ENCODE measurements at places on chromosomes 11 and 22.

- no peak for DNase-seq
These were observed 18.9 kb downstream of the TSPAN32 start for GRCh38 chr11:2320568-2321310.

DNA sequence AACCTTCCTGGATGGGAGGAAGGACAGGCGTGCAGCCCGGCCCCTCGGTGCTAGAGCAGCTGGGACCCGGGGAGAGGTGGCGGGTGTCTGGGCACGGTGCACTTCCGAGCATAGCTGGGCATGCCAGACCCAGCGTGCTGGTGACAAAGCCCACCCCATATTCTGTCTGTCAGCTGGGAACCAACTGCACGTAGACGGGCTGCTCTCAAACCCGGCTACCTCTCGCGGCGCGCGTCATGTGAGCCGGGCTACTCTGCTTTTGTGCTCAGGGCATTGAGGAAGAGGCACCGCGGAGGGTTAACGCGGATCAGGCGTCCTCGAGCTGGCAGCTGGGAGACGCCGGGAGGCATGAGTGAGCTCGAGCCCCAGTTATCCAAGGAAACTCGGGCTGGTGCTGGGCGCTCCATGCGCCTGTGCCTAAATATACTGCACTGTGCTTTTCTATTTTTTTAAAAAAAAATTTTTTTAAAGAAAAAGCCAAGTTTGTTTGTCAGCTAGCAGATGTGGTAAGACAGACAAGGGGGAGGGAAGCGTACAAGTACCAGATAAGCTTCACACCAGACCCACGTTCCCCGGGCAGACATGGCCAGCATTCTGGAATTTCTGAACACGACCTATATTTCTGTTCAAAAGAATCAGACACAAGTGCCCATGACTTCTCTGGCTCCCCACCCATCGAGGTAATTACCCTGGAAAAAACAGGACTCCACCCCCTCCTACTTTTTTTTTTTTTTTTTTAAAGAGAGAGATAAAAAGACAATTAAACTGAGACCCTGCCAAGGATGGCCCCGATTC, 425.6 kb downstream of the SHANK2 start:
- peak; percentile 54 for DNase-seq

DNA sequence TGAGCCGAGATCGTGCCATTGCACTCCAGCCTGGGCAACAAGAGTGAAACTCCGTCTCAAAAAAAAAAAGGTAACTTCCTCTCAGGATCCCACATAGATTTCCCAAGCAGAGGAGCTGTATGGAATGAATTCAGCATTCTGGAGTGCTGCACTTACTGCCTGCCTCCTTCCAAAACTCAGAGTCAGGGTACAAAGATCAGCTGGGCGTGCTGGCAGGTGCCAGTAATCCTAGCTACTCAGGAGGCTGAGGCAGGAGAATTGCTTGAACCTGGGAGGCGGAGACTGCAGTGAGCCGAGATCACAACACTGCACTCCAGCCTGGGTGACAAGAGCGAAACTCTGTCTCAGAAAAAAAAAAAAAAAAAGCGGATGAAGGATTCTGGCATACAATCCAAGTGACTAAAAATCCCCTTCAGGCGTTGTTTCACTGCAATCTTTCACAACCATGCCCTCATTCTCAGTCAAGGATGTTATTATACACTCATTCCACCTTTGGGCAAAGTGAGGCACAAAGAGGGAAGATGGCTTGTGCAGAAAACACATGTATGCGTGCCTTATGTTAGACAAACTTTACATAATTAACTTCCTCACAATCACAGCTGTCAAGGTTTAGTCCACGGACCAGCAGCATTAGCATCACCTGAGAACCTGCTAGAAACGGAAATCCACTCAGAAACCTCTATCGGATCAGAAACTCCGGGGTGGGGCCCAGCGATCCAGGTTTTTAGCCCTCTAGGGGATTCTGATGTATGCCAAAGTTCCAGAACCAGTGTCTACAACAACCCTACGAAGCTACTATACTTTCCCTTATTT, 1.1 kb upstream of the NOL12 start:
- no peak for DNase-seq

GRCh38 chr22:39980596-39980995, 14.2 kb upstream of the FAM83F start:
- DNase-seq: no peak

DNA sequence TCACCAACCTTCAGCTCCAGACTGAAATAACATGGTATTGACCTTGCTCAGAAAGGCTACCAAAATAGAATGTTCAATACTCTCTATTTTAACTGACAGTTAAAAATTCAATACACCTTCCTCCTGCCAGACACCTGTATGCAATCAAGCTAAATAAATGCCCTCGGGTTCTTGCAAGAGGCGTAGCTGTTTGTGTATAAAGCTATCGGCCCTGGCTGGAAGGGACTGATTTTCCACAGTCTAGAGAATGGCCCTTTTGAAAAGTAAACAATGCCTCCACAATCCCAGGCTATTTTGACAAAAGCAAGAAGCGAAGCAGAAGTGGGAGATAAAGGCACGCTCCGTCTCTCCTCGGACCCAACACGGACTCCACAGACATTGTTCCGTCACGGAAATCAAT, 791.2 kb downstream of the BRD1 start:
- DNase-seq: no peak

GRCh38 chr22:38955250-38955905, 2.0 kb upstream of the APOBEC3A start:
- DNase-seq: no peak

DNA sequence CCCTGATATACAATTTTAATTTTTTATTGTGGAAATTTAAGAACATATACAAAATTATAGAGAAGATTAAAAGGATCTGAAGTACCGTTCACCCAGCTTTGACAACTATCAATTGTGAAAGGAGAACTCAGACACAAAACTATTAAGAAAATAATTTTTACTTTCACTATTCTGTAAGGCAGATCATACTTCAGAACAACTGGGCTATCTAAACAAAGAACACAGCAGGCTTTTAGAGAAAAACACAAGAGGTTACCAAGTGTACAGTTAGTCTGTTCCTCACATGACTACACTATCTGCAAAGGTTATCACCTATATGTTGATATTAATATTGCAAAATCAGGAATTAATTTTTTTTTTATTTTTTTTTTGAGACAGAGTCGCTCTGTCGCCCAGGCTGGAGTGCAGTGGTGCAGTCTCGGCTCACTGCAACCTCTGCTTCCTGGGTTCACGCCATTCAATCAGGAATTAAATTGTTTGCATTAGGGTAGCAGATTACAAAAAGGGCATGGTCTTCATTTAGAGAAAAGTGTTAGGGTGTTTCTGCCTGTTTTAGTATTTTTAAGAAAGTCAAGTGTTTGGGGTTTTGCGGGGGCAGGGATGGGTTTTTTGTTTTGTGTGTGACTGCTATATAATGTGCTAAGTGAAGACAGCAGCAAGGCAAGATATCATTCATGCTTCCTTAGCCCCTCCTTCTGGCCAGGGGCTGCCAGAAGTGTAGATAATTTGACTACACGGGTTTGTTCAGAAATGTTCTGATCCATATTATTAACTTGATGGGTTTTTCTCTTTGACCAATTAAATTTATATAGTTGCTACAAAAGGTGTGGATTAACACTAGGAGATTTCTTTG, 27.6 kb upstream of the SIK2 start:
- DNase-seq: no peak

DNA sequence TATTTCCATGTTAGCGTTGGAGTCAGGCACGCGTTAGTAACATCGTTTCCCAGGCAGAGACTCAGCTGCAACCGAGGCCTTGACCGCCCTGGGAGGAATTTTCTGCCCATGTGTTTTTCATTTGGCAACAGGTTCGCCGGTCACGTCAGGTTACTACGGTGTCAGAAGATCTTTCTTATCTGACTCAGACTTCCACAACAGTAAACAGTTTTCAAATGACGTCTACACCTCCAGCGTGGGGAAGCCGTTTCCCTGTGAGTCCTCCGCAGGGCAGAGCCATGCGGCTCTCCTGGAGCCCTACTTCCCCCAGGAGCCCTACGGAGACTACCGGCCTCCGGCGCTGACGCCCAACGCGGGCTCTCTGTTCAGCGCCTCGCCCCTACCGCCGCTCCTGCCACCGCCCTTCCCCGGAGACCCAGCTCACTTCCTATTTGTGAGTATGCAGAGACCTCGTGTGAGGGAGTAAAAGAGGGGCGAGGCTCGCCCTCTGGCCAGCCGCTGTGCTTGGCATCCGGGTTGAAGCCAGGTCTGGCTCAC, 14.3 kb upstream of the POU2AF3 start:
- peak; percentile 29 for DNase-seq

GRCh38 chr22:36904260-36904880, 9.1 kb upstream of the CSF2RB start:
- no peak for DNase-seq

DNA sequence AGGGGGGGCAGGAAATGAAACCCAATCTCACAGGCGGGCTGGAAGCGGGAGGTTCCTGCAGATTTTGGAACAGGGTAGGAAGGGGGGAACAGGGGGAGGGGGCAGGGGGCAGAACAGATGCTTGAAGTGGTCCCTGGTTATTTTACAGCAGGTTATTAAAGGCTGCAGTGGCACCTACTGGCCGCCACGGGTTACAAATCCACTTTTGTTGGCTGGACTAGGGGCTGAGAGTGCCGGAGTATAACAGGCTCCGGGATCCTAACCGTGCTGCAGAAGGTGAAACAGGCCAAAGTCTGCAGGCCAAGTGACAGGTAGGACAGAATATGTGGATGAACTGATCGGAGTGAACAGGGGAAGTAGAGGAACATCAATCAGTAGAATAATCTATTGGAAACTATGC, 2.5 kb downstream of the ROBO3 start:
- DNase-seq: no peak

DNA sequence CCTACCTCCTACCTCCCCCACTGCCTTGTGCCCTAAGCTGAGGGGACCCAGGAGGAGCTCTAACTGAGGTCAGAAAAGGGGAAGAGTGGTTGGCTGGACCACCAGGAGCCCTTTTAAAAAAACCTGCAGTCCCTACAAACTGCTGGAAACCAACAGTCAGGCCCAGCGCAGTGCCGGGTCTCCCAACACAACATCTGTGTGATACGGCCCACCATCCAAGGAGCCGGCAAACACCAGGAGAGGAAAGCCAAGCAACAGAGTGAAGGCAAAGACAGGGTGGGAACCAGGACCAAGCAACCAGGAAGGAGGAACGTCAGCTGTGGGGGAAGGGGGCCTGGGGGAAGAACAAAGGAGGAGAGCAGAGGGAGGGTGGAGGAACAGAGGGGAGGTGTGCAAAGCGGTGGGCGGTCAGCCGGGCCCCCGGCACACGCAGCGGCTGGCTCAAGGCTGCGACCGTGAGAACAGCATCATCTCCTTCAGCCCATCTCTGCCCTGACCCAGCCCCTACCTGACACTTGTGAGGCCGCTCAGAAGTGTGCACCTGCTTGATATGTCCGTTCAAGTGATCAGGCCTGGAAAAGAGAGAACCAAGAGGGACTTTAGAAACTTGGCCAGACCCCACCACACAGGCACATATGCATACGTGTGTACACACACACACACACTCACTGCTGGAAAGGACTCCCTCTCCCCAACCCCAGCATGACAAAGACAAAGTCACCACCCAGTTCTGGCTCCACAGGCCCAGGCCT, 3.6 kb downstream of the PATZ1 start:
- DNase-seq: no peak

DNA sequence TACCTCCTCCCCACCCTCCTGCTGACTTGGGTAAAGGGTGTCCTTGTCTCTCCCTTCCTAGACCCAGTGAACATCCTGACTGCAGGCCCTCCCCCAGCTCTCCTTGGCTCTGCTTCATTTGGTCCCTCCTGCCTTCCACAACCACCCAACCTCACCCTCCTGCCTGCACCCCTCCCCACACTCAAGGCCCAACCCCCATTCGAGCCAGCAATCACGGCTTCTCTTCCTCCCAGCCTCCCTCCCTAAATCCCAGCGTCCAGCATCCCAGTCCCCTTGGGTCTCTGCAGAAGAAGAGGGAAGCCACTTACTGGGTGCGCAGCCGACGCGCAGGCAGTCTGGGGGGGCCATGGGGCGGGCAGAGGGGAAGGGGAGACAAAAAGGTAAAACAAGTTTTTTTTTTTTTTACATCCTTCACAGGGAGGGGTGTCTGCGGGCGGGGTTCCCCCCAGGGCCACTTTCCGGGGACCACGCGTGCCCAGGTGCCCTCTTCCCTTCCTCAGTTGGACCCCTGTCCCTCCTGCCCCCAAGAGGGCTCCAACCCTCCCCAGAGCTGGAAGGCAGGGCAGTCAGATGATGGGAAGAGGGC, 62.5 kb downstream of the SLC22A12 start:
- no peak for DNase-seq

DNA sequence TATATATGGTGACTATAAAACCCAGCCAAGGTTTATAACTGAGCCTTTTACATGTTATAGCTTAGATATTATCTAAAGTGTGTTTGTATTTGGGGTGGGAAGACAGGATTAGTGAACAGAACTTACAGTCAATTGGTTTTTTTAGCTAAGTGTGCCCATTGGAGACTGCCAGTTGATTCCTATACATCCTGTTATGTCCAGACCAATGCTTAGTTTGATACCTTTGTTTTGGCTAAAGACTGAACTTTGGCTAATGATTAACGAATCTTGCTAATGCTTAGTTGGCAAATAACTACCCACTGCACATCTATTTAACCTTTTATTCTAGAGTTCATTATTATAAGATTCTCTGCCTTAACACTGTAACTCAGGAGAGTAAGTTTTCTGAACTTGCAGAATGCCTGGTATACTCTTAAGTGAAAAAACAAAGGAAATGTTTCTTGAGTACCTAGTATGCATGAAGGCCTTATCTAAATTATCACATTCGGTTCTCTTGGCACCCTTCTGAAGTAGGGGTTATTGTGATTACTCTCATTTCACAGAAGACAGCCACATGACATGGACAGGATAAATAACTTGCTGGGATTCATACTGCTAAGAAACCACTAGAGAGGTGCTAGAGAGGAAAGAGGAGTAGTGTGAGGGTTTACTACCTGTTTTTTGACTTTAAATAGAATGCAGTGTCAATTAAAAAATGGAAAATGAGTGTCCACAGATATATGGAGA, 54.0 kb downstream of the KREMEN1 start:
- DNase-seq: no peak

DNA sequence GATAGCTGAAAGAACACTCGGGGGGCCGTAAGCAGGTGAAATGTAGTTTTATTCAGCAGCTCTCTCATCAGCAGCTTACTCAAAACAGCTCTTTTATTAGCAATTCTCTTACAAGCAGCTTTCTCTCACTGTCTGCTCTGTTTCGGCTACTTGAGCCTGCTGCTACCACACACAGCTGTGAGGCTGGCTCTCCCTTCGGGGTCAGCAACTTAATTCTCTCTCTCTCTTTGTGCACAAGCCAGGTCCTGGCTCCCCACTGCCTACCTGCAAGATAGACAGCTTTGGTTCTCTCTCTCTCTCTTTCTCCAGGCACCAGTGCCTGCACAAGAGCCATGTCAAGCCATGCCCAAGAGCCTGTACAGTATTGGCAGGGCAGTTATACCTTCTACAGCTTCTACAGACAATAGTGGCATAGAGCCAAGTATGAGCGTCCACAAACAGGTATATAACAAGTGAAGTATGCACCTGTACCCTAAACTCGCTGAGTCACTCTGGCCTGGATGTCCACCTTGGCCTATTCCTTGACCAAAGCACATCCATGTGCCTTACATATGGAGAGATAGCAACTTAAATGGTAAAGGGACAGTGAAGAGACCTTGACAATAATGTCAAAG, 110.8 kb downstream of the MTNR1B start:
- DNase-seq: no peak
